ENCODE measurements at places on chromosomes 5 and 9.

DNA sequence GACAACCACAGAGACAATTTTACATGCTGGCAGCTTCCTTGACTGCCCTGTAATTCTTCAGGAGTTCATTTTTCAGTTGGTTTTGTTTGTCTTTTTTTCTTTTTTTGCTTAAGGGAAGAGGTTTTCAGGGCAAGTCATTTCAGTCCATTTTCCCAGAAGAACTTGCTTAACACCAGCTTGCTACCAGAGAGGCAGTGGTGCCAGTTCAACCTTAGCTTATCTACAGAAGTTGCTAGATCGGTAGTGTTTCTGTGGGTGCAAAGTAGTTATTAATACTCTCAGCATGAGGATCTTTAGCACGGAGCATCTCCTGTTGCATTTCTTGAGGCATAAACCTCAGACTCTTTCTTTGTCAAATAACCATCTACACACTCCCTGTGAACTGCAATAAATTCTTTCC, 1.1 kb downstream of the SPEF2 start:
- H3K36me3 ChIP-seq, result no peaks in the 10 kb centered on the region
- no peaks in the 10 kb centered on the region for H3K27me3 ChIP-seq
- H3K27ac ChIP-seq, result no peak overlapping the region
- DNase-seq, result no peak

GRCh38 chr9:71036501-71036900, 84.9 kb downstream of the TRPM3 start:
- H3K4me1 ChIP-seq, result no peaks in the 10 kb centered on the region
- DNase-seq, result no peak
- H3K36me3 ChIP-seq, result no peaks in the 10 kb centered on the region
- H3K4me3 ChIP-seq, result no peak overlapping the region

- no peaks in the 10 kb centered on the region for H3K4me1 ChIP-seq
- no peaks in the 10 kb centered on the region for H3K27me3 ChIP-seq
- H3K4me3 ChIP-seq, result no peak overlapping the region
These were observed 367.7 kb downstream of the CDK5RAP2 start for GRCh38 chr9:120212153-120212852.

GRCh38 chr5:14870337-14871213, 1.0 kb downstream of the ANKH start:
- H3K4me3 ChIP-seq, result peak overlapping the region; percentile 85
- no peaks in the 10 kb centered on the region for H3K4me1 ChIP-seq
- no peaks in the 10 kb centered on the region for H3K36me3 ChIP-seq
- no peaks in the 10 kb centered on the region for H3K27me3 ChIP-seq
- DNase-seq, result peak; percentile 63

- no peak overlapping the region for H3K4me3 ChIP-seq
- H3K4me1 ChIP-seq, result no peaks in the 10 kb centered on the region
- H3K27me3 ChIP-seq, result no peaks in the 10 kb centered on the region
These were observed 724.9 kb upstream of the EDIL3 start for GRCh38 chr5:85109616-85110015.

DNA sequence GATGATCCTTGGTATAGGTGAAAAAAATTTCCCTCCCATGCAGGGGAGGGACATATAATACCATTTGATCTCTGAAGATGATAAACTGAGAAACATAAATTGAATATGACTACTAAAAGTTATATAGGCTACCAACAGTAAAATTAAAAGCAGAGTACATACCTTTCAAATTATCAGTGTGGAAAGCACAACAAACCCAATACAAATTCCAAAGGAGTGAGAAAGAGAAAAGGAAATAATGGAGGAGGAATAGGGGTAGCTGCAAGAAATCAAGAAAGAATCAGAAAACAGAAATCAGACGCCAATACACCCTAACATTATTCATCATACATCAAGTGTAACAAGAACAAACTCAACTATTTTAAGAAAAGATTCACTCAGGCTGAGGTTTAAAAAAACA, 17.7 kb downstream of the GNAQ start:
- H3K4me3 ChIP-seq, result no peak overlapping the region
- no peaks in the 10 kb centered on the region for H3K27me3 ChIP-seq
- no peak overlapping the region for H3K27ac ChIP-seq
- no peaks in the 10 kb centered on the region for H3K36me3 ChIP-seq

GRCh38 chr9:137199411-137200121, 975 bp downstream of the TPRN start:
- DNase-seq, result no peak
- H3K36me3 ChIP-seq, result no peaks in the 10 kb centered on the region
- no peak overlapping the region for H3K27ac ChIP-seq
- peak overlapping the region; percentile 8 for H3K4me3 ChIP-seq
- peaks cover 3% of the 10 kb centered on the region for H3K4me1 ChIP-seq

DNA sequence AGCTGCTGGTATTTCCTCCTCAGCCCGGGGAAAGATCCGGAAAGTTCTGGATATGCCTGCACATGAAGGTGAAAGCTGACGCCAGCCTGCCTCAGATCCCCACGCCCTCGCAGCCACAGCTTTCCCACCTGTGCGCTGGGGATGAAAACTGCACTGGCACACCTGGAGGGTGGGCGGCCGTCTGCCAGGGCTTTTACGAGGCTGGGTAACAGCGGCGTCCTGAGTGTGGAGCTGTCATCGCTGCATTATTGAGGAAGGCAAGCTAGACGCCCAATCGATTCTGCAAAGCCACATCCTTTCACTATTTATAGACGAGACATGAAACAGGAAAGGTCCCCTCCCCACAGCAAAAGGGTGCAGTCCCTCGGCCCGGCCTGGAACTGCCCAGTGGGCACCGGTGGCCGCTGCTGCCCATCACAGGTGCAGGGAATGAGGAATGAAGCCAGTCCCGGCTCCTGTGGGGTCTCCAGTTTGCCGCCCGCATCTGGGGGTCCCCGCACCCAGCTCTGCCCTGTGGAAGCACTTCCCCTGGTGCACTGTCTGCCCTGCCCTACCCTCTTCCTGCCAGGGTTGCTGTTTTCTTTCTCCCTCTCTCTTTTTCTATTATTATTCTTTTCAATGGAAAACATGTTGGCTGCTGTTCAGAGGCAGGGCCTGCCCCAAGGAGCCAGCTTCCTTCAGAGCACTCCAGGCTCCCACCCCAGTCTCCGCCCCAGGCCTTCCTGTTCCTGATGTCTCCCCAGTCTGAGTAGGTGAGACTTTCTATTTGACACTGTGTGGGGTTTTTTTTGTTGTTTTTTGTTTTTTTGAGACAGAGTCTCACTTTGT, 7.0 kb downstream of the NOTCH1 start:
- no peak overlapping the region for H3K27ac ChIP-seq
- no peaks in the 10 kb centered on the region for H3K27me3 ChIP-seq
- no peak for DNase-seq
- H3K36me3 ChIP-seq, result no peaks in the 10 kb centered on the region
- H3K4me1 ChIP-seq, result no peaks in the 10 kb centered on the region
- no peak overlapping the region for H3K4me3 ChIP-seq

DNA sequence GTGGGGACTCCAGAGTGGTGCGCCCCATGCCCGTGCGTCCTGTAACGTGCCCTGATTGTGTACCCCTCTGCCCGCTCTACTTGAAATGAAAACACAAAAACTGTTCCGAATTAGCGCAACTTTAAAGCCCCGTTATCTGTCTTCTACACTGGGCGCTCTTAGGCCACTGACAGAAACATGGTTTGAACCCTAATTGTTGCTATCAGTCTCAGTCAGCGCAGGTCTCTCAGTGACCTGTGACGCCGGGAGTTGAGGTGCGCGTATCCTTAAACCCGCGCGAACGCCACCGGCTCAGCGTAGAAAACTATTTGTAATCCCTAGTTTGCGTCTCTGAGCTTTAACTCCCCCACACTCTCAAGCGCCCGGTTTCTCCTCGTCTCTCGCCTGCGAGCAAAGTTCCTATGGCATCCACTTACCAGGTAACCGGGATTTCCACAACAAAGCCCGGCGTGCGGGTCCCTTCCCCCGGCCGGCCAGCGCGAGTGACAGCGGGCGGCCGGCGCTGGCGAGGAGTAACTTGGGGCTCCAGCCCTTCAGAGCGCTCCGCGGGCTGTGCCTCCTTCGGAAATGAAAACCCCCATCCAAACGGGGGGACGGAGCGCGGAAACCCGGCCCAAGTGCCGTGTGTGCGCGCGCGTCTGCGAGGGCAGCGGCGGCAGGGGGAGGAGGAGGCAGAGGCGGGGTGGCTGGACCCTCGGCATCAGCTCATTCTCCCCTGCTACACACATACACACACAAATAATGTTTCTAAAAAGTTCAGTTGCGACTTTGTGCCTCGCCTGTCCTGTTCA, 668 bp downstream of the GLIS3 start:
- no peaks in the 10 kb centered on the region for H3K36me3 ChIP-seq
- no peaks in the 10 kb centered on the region for H3K4me1 ChIP-seq
- peak; percentile 61 for DNase-seq
- H3K27me3 ChIP-seq, result no peaks in the 10 kb centered on the region
- peak overlapping the region; percentile 79 for H3K4me3 ChIP-seq

DNA sequence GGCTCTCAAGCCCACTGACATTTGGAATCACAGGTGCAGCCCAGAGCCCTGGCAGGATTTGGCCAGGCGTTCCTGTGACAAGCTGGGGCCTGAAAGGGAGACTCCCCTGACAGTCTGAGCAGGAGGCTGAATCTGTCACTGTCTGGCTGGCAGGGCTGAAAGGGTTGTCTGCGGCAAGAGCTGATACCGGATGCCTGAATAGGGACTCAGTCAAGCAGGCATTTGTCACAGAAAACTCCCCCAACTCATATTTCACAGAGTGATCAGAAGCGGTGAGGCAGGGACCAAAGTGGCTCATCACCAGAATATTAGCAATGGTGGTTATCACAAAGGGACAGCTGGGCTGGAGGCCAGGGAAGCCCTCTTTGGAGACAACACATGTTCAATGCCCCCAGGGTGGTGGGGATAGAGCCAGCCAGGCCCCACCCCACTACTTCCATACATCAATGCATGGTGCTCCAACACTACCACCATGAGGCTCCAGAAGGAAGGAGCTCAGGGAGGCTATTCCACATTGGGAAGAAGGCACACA, 295.5 kb downstream of the DTWD2 start:
- no peak overlapping the region for H3K4me3 ChIP-seq
- no peak for DNase-seq
- no peaks in the 10 kb centered on the region for H3K27me3 ChIP-seq
- H3K4me1 ChIP-seq, result no peaks in the 10 kb centered on the region
- H3K36me3 ChIP-seq, result no peaks in the 10 kb centered on the region

- no peak for DNase-seq
- H3K36me3 ChIP-seq, result no peaks in the 10 kb centered on the region
- H3K4me1 ChIP-seq, result no peaks in the 10 kb centered on the region
- no peaks in the 10 kb centered on the region for H3K27me3 ChIP-seq
These were observed 12.1 kb downstream of the C9orf40 start for GRCh38 chr9:74940600-74940999.

DNA sequence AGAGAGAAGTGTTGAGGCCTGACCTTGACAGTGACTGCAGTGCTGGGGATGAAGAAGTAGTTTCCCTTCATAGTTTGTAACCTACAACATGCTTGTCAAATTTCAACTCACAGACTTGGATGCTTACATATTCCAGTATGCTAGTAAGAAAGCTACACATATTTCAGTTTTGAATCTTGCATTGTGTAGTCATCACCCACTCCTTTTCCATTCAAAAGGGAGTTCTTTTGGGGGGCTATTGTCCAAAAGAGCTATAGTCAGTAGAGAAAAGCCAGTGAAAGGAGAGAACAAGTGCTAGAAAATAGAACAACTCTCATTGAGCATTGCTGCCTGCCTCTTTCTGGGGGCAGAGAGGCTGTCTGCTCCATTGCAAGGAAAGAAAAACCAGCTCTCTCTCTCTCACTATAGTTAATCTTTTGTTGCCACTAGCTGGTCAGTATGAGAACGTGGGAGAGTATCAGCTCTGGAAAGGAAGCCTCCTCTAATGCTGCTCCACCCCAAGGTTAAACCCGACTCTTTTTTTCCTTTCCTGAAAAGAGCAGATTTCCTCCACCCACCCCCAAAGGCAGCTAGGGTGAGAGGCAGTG, 7.3 kb downstream of the ASTN2 start:
- no peak overlapping the region for H3K27ac ChIP-seq
- no peaks in the 10 kb centered on the region for H3K36me3 ChIP-seq
- no peak overlapping the region for H3K4me3 ChIP-seq

DNA sequence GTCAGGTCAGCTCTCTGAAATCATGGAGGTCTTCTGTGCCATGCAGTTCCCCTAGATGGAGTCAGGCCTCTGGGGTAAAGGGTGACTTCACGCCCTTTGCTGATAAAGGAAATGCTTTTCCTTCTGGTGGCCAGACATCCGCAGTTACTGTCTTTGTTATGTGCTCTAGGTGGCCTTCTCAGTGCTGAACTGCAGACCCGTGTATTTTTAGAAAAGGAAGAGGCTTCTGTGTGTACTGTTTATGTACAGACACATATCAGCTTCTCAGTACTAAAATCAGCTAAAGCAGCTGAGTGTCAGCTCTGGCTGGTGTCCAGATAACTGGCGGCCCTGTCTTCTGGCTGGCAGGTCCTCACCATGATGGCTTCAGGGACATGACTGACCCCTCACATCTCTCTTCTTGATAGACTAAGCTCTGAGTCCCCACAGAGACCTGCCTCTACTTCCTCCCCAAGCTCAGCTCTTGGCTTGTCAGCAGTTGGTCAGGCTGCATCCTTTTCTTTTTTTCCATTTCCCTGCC, 75.3 kb downstream of the ARHGAP26 start:
- no peak for DNase-seq
- H3K27me3 ChIP-seq, result no peaks in the 10 kb centered on the region
- no peak overlapping the region for H3K27ac ChIP-seq
- peaks cover 9% of the 10 kb centered on the region for H3K4me1 ChIP-seq

DNA sequence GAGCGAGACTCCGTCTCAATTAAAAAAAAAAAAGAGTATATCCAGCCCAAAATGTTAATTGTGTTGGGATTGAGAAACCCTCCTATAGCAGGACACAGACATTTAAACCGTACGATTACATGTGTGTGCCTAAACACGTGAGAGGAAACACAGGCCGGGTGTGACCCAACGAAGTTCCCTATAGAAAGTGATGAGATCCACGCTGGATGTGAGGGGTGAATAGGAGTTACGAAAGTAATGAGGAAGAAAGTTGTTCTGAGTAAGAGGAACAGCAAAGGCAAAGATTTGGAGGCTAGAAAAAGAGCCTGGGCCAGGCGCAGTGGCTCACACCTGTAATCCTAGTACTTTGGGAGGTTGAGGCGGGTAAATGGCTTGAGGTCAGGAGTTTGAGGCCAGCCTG, 13.6 kb downstream of the NAIF1 start:
- peak; percentile 77 for DNase-seq
- H3K27me3 ChIP-seq, result no peaks in the 10 kb centered on the region
- no peaks in the 10 kb centered on the region for H3K4me1 ChIP-seq
- no peaks in the 10 kb centered on the region for H3K36me3 ChIP-seq
- H3K4me3 ChIP-seq, result no peak overlapping the region

- no peaks in the 10 kb centered on the region for H3K27me3 ChIP-seq
- no peak overlapping the region for H3K4me3 ChIP-seq
- no peak overlapping the region for H3K27ac ChIP-seq
- DNase-seq, result no peak
These were observed 293.6 kb downstream of the KCTD16 start for GRCh38 chr5:144464306-144464705.

- H3K4me1 ChIP-seq, result no peaks in the 10 kb centered on the region
- peaks cover 1% of the 10 kb centered on the region for H3K36me3 ChIP-seq
- no peaks in the 10 kb centered on the region for H3K27me3 ChIP-seq
These were observed 34.6 kb downstream of the PKD2L2 start for GRCh38 chr5:137923856-137924255.

DNA sequence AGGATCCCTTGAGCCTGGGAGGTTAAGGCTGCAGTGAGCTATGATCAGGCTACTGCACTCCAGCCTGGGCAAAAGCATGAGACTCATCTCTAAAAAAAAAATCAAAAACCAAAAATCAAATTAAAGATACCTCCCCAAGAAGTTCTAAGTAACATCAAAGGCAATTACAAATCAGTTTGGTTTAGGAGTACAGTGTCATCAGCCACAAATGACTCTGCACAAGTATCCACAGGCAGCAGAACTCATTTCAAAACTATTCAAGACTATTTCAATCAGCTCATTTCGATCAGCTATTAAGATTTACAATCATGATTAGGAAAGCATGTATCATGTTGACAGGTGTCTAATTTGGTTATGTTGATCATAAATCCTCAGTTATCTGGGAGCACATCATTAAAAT, 19.1 kb downstream of the TRMO start:
- no peak overlapping the region for H3K27ac ChIP-seq
- H3K36me3 ChIP-seq, result peaks cover 4% of the 10 kb centered on the region
- no peak overlapping the region for H3K4me3 ChIP-seq
- no peaks in the 10 kb centered on the region for H3K27me3 ChIP-seq

All from aorta (tissue), 5 donors.